ENCODE measurements at places on chromosomes 13 and 19. TPM values are rescaled to one million over a fixed set of nuclear protein-coding genes. Genes with fewer than 3 reads are reported as not detected.

The CEACAM4 gene
- 0.73 TPM for total RNA-seq

DNA sequence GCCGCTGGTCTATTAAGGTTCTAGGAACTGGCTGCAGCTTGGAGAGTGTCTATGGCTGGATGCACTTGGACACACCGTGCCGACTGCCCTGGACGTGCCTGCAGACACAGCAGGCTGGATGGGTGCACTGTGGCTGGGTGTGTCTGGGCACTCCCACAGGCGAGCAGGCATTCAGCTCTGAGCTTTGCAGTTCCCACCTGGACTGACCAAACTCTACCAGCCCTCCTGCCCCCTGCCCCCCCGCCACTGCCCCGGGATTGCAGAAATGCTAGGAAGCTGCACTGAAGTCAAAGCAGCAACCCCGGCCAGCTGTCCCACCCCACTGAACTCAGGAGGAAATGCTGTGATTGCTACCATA, 7.0 kb upstream of the LRP3 start:
- no peak for DNase-seq

The ZNF99 gene
- not detected for total RNA-seq

GRCh38 chr13:67200605-67201004, 29.5 kb downstream of the PCDH9 start:
- DNase-seq, result no peak

- DNase-seq, result no peak
Observed at GRCh38 chr13:111514610-111515306, 194.3 kb downstream of the TEX29 start.

GRCh38 chr19:33679696-33680095, 57.9 kb downstream of the CHST8 start:
- no peak for DNase-seq

- no peak for DNase-seq
Observed at GRCh38 chr19:3661284-3662238, 35.0 kb upstream of the CACTIN start.

DNA sequence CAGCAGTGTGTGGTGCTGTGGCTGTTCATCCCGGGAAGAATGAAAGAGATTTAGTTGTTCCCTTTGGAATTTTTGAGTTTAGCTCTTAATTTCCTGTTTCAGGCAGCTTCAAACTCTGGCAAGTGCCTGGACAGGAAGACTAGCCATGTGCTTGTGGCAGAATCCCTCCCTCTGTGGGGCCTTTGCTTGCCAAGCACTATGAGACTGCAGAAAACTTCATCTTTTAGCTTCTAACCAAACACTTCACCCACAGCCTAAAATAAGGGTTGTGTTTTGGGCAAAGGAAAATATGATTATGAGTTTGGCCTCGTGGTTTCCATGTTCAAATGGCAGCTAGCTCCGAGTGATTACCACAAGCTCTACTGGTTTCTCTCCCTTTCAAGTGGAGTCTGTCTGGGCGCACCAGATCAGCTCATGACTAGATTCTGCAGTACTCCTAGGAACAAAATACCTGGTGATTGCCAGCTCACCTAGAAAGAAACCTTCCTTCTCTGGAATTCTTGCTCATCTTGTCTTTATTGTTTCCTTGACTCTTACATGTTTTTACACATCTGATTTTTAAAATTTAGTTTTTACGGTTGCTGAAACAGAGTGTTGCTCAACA, 707.5 kb downstream of the SLITRK6 start:
- DNase-seq, result no peak

- DNase-seq, result no peak
Observed at GRCh38 chr19:50676625-50677197, 27.5 kb downstream of the C19orf81 start.

Measured in psoas muscle (tissue), 8 donors.